ENCODE measurements at places on chromosomes 7 and 10. TPM values are rescaled to one million over a fixed set of nuclear protein-coding genes. Genes with fewer than 3 reads are reported as not detected.

The CLIP2 gene
- 6.8 TPM for total RNA-seq

The POLR1F gene
- 5.7 TPM for total RNA-seq

The EPHB6 gene
- total RNA-seq: 4.9 TPM

The ZNF92 gene
- 1.9 TPM for total RNA-seq

The ING3 gene
- total RNA-seq: 6.1 TPM

The CHST12 gene
- 3.4 TPM for total RNA-seq

The LRRC61 gene
- 13.0 TPM for total RNA-seq

The FAM25A gene
- not detected for total RNA-seq

The RET gene
- total RNA-seq: 1.2 TPM

The WDR86 gene
- 0.63 TPM for total RNA-seq

The SCIN gene
- not detected for total RNA-seq

The TMEM176B gene
- total RNA-seq: 738 TPM

The TFPI2 gene
- total RNA-seq: 0.49 TPM

The HOXA2 gene
- 0.19 TPM for total RNA-seq

The ZNF425 gene
- 0.56 TPM for total RNA-seq

The UCN3 gene
- not detected for total RNA-seq

The GIMAP6 gene
- total RNA-seq: 7.8 TPM

The C10orf95 gene
- total RNA-seq: not detected

The TMEM178B gene
- total RNA-seq: 0.53 TPM

The MBL2 gene
- 112 TPM for total RNA-seq

The EPO gene
- 0.20 TPM for total RNA-seq

The AFAP1L2 gene
- 0.50 TPM for total RNA-seq

The GNGT1 gene
- not detected for total RNA-seq

The CNTNAP2 gene
- total RNA-seq: 8.1 TPM

The FOXI2 gene
- not detected for total RNA-seq

The NME8 gene
- not detected for total RNA-seq

The NRP1 gene
- 30.6 TPM for total RNA-seq

The METTL27 gene
- total RNA-seq: 1.1 TPM

The PRTFDC1 gene
- not detected for total RNA-seq

The EZH2 gene
- total RNA-seq: 1.3 TPM

All from right lobe of liver (tissue), 6 donors.